Neural crest cell (in vitro differentiated cells): ENCODE measurements at places on chromosomes 11 and 22.
A peak's percentile ranks its signal among the peaks of the same experiment; 100 is the strongest.

- peak; percentile 66 for DNase-seq
Measured at GRCh38 chr11:2561696-2562581, 117.1 kb downstream of the KCNQ1 start.

- DNase-seq: no peak
Measured at GRCh38 chr11:78981153-78981552, 406.5 kb upstream of the NARS2 start.

- DNase-seq: no peak
Measured at GRCh38 chr11:30206249-30206996, 24.4 kb upstream of the FSHB start.

DNA sequence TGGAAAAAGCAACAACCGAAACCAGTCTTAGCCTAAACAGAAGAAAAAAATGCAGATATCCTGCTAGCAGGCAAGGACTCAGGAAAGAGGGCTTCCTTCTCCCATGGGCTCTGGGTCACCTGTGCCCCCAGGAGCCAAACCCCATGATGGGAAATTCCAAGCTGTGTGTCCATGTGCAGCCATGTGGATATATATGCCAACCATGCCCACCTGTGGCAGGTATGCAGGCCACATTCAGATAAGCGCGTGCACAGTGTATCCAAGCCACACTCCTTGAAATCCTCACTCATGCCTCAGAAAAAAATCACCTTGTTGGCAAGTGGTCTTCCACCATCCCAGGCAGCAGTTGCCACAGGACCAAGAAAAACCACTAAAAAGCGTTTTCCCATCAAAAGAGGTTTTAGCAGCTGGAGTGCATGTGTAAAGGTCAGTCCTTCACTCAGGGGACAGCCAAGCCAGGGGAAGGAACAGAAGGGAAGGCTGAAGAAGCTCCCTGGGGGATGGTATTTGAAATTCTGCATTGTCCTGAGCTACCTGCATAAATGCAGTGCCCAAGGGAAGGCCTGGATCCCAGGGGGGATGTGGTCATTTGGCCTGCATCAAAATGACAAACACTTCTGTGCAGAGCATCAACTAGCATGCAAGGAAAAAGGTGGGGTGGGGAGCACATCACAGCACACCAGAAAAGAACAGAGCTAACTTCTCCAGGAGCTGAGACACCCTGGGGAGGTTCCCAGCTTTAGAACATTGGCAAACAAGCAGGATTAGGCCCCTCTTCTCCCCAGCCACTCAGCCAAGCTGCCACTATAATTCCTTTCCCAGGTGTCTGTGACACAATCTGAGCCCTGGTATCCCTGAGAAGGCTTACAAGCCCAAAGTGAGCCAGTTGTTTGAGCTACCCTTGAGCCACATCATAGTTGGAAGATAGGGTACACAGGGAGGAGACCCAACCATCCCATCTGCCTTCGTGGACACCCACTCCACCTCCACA, 76.2 kb downstream of the GALNT18 start:
- DNase-seq: no peak
